Caco-2 (cell line): ENCODE measurements at places on chromosomes 7 and 10. TPM values are rescaled to one million over a fixed set of nuclear protein-coding genes. Genes with fewer than 3 reads are reported as not detected.

DNA sequence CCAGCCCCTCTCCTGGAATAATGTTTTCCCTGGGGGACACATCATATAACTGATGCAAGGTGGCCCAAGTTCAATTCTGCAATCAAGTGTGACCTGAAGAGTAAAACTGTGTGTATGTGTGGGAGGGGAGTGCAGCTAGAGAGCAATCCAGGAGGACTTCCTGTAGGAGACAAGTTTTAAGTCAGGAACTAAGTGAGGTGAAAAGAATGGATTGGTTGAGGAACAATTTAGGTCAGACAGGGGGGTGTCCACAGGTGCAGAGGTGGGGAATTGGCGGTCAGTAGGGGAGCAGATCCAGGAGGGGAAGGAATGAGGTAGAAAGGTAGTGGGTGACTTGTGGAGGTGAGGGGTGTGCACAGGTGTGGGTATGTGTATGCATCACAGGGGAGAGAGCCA is 82.6 kb downstream of the NEURL1 start:
- DNase-seq = no peak

- no peak for DNase-seq
Measured at GRCh38 chr10:50636618-50637579, 13.1 kb upstream of the SGMS1 start.

NXPH1 gene
- total RNA-seq = 1.2 and 3.1 TPM in 2 replicates

- DNase-seq = no peak
Measured at GRCh38 chr10:27169849-27170248, 14.7 kb downstream of the MASTL start.

AS3MT gene
- 6.4 and 8.6 TPM in 2 replicates for total RNA-seq

DNA sequence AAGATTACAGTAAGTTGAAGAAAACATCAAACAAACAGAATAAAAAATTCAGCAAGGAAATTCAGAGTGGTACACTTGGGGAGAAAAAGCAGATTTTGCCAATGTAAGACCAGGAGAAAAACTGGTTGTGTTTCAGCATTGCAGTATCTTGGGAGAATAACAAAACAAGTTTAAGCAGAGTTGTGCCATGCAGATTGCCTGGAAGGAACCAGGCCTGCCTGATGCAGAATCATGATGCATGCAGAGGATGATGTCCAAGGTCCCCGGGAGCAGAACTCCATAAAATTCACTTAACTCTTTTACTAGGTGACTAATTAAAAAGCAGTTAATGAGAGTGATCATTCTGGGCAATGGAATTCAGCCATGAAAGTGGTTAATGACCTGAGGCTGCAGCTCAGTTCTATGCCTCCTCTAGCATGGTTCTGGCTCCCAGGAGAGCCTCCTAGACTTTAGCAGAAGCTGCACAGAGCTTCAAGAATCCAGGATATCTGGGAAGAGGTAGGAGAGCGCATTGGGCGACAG is 379.7 kb upstream of the C7orf33 start:
- DNase-seq = no peak

SERPINE1 gene
- total RNA-seq = 0.09 and 0.25 TPM in 2 replicates

- DNase-seq = peak; percentile 11
Measured at GRCh38 chr7:155962191-155962967, 150.1 kb upstream of the SHH start.

TMEM139 gene
- total RNA-seq = 19.1 and 26.2 TPM in 2 replicates

DNA sequence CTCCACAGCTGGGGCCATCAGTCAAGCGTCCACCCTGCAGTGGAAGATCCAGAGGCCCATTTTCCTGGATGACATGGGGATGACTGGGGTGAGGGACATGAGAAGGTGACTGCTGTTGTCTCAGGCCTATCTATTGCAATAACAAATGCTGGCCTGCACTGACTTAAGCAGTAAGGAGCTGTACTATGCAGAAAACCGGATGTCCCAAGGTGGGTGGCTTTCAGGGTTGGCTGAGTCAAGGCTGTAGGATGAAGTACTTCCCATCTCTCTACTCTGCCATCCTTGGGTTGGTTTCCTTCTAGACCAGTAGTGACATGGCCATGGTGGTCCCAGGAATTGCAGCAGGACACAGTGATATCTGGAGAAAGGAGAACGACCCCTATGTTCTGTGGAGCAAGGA is 48.1 kb downstream of the NEURL1 start:
- no peak for DNase-seq
